ENCODE measurements at places on chromosomes 16 and 17.

DNA sequence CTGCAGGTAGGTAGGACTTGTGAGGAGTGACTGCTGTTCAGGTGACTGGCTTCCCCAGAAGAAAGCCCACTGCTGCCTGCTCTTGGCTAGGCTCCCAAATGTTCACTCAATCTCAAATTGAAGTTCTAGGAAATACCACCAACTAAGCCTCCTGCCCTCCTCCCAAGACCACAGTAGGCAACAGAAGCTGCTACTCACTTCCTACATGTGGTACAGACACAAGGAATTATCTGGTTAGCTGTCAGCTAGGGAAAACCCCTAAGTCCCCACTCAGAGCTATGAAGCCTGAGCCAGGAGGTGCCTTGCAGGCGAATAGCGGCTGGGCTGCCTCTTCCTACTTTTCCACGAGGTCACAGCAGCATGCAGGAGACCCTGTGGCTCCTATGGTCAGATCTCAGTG lies 4.9 kb downstream of the FBXO39 start:
- DNase-seq: no peak

- DNase-seq: no peak
Observed at GRCh38 chr17:2897605-2898004, 101.4 kb downstream of the RAP1GAP2 start.

DNA sequence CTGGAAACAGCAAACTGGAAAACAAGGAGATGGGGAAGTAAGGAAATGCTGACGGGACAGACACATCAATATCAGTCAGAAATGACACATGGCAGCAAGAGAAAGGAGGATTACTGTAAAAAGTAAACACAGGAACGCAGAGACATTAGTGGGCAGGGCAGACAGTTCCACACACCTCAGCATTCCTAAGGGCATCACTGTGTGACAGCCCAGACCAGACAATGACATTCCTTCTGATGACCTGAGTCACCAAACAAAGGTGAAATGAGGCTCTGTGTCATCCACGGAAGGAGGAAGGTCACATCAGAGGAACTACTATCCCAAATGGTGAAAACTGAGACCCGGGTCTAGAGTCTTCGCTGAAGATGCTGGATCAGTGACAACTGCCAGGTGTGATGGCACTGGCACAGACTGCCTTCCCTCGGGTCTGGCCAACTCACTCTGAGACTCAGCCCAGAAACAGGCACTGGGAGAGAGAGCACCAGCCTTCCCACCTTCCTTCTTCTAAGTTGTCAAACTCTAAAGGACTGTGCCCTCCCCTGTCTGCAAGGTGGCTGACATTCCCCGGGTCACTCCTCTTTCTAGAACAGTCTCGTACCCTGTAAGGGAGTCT lies 36.7 kb downstream of the TK2 start:
- no peak for DNase-seq

DNA sequence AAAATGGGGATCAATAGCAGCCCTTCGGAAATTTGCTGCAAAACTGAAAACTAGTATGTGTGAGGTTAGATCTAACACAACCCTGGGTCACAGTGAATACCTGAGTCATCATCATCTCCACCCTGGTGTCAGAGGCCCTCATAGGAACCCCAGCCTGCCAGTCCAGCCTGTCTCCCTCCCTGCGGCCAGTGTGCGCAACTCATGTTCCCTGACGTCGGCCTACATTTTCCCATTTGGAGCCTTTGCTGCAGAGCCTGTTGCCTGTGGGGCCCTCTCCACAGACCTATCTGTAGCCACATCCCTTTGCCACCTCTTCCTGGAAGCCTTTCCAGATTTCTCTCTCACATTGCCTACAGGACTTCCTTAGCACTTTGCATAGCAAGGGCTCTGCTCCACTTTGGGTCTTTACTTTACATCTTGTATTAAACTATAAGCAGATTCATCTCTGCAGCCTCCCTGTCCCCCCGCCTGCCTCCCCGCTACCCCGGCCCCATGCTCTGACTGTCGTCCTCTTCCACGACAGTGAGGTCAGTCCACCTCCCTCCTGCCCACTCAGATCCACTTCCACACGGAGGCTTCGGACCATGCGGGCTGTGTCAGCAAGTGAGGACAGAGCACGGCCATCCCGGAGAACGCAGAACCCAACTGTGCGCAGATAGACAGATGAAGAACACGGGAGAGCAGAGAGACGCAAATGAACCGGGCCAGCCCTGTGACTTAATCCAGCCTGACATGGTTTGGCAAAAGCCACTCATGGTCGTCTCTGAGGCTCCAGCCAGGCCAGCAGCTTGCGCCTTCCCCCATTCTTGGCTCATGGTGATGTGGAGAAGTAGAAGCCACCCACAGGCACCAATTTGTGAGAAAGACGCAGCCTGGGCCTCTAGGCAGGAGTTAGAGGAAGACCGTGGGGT lies 31.0 kb downstream of the NGFR start:
- DNase-seq: no peak

DNA sequence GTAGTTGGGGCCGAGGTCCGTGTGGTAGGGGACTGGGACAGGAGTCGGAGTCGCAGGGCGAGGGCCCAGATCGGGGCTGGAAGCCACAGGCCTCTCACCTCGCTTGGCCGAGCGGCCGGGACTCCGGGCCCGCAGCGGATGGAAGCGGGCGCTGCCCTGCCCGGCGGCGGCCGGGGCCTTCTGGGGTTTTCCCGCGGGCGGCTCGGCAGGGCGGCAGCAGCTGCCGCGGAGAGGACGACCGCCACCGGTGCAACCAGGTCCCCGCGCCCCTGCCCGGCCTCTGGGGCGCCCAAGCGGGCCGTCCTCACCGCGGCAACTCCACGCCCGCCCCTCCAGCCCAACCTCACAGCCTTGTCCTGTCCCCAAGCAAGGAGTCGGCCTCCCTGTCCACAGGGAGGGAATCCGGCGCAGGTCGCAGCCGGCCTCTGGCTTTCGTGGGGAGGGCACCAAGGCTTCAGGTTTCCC lies 15.6 kb upstream of the UTP6 start:
- no peak for DNase-seq

DNA sequence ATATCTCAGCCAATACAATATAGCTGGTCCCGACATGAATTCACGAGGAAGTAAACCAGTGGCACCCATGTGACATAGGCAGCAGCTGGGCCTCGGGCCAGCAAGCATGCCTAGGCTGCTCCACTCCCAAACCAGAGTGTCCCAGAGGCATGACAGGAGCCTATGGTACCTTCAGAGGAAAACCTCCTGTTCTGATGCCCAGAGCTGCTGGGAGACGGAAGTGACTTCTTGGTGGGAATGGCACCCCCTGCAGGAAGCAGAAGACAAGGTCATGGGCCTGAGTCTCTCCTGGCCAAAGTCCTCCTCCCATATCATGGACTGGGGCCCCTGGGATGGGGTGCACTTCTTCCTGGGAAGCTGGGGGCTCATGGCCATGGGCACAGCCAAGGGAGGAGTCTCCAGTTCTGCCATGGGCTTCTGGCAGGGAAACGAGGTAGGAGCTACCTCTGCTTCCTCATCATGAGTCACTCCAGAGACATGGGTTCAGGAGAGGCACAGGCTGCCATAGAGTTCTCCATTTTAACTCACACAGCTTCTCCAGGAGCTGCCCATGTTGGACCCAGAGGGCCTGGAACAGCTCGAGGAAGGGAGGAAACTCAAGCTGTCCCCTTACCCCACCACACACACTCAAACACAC lies 13.4 kb downstream of the FBF1 start:
- no peak for DNase-seq

DNA sequence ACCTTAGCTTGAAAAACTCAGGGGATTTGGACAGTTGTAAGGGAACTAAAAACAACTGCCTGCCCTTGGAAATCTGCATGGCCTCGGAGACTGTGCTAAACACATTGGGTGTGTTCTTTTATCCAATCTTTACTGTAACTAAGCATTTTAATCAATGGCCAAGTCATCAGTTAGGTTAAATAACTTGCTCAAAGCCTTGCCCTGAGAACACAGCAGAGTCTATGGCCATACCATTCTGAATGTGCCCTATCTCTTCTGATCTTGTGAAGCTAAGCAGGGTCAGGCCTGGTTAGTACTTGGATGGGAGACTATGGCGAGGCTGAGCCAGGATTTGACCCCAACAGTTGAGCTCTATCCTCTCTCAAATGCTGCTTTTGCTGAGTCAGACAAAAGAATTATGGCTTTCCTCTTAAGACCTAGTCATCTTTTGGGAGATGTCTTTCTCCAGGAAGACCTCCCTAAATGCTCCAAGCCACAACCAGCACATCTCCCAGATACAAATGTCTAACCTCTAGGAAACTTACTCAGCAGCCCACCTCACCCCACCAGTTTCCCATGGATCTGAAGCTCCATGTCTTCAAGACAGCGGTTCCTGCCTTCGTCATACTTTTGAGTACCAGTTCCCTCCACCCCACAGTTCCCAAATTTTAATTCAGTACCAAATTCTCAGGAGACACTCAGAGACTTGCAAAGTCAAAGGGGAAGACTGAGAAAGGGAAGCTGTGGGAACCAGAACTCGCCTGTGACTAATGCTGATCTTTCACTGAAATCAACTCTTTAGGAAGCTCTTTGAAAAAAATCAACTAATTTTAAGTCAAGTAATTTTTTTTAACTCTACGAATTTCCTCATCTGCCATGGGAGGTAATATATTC lies 336.1 kb downstream of the MAF start:
- DNase-seq: no peak

- DNase-seq: no peak
Observed at GRCh38 chr17:882827-883585, 96.6 kb downstream of the NXN start.

DNA sequence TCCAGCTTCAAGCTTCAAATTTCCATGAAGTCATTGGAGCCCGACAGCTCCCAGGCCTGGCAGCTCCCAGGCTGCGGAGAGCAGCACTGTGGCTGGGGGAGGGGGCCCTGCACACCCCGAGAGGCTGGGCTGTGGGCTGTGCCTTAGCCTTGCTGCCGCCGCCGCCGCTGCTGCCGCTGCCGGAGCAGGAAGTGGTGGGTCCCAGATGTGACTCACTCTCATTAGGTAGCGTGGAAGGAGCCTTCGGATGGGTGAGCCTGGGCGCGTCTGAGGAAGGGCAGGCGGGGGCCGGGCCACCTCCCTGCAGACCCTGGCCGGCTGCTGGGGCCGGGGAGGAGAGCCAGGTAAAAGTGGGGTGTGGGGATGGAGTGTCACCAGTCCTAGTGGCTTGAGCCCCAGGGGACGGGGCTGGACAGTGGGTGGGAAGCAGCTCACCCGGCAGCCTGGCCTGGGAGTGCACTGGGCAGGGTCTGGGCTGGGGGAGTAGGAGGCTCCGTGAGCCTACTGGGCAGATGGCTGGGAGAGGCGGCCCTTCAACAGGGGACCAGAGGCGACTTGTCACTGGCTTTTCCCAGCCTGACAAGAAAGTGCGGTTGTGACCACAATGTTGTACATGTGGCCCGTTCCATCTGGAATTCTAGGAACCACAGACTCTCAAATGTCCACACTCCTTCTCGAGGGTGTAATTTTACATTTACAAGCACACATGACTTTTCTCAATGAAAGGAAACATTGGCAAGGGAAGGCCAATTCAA lies at the start of gene ADCY7:
TSS of gene ADCY7 (plus strand) at position 215 of the 755 bp plus-strand sequence. CDS start 21,629 bp downstream, outside the sequence.
- no peak for DNase-seq

DNA sequence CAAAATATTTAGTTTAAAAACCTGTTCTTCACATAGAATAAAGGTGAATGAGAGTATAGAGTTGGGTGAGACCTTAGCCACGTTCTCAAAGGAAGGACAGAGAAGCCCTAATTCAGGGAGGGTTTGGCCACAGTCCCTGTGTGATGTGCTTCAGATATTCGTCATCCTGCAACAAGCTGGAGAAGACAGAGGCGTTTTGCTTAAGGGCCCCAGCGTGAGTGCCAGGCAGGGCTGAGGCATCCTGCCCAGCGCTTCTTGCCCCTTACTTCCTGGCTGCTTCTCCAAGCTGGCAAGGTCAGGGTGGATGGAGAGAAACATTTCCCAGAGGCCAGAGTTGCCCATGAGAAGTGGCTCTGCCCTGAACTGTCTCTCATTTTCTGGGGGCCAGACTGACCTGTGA lies 46.9 kb downstream of the AXIN2 start:
- DNase-seq: no peak

DNA sequence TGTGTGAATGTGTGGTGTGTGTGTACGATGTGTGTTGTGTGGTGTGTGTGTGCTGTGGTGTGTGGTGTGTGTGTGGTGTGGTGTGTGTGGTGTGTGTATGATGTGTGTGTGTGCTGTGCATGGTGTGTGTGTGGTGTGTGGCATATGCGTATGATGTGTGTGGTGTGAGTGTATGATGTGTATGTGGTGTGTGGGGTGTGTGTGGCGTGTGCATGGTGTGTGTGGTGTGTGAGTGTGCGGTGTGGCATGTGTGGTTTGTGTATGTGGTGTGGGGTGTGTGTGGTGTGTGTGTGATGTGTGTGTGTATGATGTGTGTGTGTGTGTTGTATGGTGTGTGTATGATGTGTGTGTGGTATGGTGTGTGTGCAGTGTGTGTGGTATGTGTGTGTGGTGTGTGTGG lies 50.5 kb upstream of the MPHOSPH6 start:
- DNase-seq: no peak

DNA sequence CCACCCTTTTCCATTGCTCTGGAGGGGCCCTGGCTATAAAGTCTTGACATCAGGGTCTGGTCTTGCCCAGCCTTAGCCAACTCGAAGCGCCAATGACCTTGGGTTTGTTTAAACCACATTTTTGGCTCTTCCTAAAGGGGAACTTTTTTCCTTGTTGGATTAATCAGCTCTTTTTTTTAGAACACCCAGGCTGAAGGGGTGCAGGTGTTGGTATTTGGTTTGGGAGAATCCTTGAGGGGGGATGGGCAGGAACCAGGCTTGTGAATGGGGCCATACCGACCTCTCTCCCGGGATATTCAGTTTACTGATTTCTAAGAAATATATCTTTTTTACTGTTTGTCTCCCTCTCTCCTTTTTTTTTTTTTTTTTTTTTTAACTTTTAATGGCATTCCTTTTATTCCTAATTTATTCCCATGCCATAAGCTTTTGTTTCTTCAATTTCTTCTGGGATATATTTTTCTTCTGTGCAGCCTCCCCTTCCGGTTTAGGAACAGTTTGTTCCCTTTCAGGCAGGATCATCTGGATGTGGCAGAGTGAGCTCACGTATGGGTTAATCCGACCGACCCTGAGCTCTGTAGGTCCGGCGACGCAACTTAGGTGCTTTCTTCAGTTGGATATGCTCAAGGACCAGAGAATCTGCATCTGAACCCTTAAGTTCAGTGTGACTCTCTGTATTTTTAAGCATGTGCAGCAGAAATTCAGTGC lies 129.5 kb downstream of the ABCC6 start:
- DNase-seq: no peak

All from NCI-H2029 (cell line).